ENCODE measurements at places on chromosomes 4 and X.

GRCh38 chr4:74654230-74654681 is 140.1 kb downstream of the BTC start:
- DNase-seq: no peak

DNA sequence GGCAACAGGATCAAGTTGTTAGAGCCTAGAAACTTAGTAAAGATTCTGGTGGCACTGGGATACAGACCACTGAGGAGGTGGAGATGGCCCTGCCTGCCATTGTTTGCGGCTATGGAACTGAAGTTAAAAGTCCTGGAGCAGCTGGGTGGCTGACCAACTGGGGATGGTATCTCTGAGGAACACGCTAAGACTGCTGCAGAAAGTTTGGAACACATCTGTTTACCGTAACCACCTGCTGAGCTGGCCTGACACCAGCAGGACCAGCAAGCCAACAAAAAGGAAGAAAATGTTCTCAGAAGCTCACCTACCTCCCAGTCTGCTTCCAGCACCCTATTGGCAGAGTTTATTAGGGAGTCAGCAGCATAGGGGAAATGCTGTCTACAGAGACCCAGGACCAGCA is 17.4 kb upstream of the PACRGL start:
- DNase-seq: no peak

DNA sequence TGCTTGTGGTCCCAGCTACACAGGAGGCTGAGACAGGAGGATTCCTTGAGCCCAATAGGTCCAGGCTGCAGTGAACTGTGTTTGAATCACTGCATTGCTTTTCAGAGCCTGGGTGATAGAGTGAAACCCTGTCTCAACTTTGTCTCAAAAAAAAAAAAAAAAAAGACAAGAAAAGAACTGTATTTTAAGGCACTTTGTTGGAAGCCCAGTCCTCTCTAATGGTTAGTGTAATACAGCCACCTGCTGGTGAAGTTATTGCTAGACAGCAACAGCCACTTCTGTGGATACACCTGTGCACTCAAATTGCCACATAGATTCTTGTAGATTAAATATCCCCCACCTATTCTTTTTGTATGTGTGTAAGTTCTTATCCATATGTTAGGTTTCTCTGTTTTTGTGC is 10.1 kb upstream of the FGG start:
- no peak for DNase-seq

DNA sequence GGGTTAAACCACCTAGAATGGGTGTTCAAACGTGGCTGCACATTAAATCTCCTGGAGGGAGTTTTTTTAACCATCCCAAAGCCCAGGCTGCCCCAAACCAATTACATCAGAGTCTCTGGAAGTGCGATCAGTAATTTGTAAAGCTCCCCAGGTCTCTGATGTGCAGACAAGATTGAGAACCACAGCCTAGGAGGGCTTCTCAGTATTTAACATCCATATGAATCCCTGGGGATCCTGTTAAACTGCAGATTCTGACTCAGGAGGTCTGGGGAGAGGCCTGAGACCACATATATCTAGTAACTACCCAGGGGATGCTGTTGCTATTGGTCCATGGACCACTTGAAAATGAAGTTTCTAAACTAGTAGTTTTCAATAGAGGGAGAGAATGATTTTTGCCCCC is 42.6 kb downstream of the SMPX start:
- no peak for DNase-seq

DNA sequence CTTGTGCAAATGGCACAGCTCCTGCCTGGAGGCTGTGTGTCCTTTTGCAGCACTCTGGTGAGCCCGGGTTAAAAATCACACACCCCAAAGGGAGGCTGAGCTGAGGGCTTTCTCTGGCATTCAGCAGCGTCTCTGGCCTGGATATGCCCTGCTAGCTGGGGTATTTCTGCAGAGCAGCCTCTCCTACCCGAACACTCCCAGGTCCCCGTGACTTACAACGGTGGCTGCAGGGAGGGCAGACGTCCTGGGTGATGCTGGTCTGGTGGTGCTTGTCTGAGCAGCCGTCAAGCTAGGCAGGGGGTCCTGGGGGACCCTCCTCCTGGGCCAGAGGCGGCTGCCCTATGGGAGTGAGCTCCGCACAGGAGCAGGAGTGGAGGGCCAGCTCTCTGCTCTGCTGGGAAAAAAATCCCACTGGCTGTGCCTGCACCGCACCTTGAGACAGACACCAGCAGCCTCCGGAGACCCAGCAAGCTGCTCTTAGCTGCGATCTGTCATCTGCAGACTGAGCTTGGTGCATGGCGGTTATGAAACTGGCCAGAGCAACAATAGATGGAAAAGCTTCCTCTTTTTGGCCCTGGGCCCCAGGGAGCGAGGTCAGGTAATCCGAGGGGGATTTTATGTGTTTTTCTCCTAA is 41.3 kb upstream of the ASMTL start:
- no peak for DNase-seq

DNA sequence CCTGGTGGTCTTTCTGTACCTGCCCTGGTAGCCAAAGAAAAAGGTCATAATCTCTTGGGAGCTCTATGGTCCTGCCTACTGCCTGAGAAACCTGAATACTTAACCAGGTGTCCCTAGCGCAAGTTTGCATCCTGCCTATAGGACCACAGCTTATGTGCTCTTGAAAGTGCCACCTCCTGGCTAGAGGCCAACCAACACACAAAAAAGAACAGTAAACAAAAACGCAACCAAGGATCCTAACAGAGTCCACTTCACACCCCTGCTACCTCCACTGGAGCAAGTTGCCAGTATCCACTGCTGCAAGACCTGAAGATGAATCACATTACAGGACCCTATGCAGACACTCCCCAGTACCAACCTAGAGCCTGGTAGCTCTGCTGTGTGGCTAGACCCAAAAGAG is 103.2 kb upstream of the PABPC5 start:
- no peak for DNase-seq

GRCh38 chr4:183823434-183823833 is 81.7 kb upstream of the STOX2 start:
- no peak for DNase-seq

GRCh38 chr4:121666091-121666679 is 30.6 kb downstream of the ANXA5 start:
- DNase-seq: no peak

GRCh38 chrX:116930311-116930710 is 467.5 kb upstream of the CT83 start:
- DNase-seq: no peak

DNA sequence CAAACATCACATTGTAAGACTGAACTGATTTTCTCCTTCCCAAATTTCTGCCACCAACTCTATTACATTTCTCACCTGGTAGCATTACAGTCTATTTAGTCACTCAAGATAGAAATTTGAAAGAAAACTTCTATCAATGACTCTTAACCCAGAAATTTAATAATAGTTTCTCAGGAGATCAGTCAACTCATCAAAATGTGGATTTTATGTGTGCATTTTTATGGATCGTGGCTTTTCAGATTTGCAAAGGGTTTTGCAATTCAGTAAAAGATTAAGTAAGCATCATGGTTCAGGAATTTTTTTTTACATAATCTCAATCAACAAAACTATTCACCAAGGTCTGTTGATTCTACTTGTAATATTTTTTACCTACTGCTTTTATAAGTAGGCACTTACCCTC is 111.1 kb downstream of the CFAP299 start:
- no peak for DNase-seq

DNA sequence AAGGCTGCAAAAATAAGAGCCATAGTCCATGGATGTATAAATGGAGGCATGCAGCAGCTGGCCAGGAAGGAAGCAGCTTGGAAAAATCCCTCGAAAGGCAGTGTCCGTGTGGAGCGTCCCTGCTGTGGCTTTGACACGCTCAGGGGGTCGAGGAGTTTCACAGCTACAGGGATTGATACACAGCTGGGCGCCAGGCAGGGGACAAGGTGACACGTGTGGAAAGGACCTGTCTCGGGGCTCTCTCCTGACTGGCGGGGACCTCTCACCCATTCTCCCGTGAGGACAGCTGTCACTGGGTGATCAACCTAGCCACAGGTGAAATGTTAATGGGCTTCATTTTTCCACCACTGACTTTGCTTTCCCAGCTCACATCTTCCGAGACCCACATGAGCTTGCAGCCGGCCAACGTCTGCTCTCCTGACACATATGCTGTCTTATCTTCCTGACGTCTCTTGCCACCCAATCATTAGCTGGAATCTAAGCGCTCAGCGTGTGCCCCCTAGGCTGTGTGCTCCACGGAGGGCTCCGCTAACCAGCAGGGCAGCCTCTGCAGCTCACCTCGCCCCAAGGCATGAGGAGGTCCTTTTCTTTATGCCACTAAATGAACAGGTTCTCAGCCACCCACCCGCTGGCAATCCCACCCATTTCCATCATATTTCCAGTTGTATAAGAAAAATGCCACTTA is 89.4 kb upstream of the AFAP1 start:
- no peak for DNase-seq

DNA sequence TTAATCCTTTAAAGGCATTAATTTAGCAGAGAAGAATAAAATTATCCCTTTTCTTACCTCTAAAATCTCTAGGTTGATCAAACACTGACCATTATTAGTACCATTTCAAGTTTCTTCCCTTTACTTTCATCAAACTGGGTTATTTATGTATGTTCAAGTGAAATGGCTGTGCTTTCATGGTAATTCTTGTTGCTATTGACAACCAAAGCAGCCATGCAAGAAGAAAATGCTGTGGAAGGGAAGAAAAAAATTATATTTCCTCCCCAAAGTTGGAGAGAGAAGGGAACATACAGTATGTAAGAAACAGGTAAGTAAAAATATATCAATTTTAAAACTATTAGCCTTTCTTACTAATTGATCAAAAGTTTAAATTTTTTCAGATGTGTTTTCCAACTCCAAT is 16.2 kb downstream of the NPNT start:
- no peak for DNase-seq

DNA sequence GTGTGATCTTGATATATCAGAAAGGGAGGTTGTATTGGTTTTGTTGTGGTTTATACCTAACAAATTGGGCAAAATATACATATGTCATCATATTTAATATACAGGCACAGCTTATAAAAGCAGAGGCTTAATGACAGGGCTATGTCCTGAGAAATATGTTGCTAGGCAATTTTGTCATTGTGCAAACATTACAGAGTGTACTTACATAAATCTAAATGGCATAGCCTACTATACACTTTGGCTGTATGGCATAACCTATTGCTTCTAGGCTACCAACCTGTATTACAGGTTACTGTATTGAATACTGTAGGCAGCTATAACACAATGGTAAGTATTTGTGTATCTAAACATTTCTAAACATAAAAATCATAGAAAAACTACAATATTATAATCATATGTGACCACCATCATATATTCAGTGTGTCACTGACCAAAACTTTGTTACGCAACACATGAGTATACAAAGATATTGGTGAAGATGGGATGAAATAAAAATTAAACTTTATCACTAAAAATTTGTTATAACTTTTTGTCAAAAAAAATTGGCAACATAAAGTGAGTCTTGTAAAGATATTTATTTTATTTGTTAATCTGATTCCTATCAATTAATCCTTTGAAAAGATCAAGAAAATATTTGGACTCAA is 414.0 kb upstream of the HS3ST1 start:
- no peak for DNase-seq

DNA sequence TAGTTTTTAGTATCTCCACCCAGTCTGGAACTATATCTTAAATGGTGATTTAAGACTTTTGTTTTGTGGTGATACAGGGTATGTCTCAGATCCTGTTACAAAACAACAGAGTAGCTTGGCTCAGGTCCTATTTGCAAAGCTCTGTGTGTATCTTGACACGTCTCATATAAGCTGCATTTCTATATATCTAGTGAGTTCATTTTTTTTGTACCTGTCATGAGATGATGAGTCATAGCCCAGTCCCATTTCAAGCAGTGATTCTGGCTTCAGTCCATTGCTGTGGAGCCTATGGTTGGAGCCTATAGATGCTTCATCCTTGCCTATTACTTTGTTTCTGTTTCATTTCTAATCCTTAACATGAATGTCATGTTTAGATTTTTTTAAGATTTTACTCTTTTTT is 23.0 kb downstream of the GRXCR1 start:
- DNase-seq: no peak

- no peak for DNase-seq
These were observed 18.6 kb upstream of the ADRA2C start for GRCh38 chr4:3747581-3747904.

DNA sequence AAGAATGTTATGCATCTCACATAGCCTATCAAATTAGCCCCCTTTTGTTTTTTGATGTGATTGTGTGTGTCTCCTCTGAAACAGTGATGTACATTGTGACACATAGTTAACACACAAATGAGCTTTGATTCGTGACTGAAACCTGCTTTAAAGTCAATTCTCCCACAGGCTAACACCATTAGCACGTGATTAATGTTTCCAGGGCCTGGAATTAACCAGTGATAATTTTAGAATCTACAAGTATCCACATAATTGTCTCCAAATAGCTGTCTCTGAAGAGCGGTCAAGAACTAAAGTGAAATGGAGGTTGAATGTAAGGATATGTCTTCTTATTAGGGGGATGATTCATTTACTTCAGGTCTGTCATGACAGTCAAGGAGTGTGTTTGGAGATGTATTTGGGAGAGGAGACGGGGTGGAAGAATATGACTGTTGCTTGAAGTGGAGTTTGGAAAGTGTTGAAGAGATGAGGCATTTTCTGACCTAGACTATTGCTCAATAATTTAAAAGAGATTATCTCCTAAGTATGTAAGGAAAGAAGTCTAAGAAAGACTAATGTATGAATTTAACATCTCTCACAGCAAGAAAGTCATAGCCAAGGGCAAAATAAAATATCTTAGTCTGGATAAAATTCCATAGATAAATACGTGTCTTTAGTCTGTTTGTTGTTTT is 13.7 kb upstream of the RASGEF1B start:
- DNase-seq: no peak

DNA sequence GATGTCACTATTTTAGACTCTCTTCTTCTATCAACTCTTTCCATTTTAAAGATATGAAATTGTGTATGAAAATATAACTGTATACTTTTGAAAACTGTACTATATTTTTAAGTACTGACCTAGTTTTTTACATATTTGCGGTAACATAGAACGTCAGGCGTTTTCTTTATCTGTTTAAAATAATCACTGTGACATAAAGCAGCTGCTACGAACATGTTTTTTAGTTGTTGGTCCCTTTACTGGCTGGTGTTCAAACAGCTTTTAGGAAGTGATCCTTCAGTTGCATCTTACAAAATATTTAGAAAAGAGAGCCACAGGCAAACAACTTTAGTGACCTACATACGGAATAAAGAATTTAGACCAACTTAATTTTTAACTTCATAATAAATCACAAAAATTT is 73.1 kb downstream of the METTL14 start:
- DNase-seq: no peak

GRCh38 chr4:108693819-108694218 is 43.4 kb downstream of the OSTC start:
- DNase-seq: no peak

- no peak for DNase-seq
These were observed 17.5 kb upstream of the RHOH start for GRCh38 chr4:40179360-40179759.

DNA sequence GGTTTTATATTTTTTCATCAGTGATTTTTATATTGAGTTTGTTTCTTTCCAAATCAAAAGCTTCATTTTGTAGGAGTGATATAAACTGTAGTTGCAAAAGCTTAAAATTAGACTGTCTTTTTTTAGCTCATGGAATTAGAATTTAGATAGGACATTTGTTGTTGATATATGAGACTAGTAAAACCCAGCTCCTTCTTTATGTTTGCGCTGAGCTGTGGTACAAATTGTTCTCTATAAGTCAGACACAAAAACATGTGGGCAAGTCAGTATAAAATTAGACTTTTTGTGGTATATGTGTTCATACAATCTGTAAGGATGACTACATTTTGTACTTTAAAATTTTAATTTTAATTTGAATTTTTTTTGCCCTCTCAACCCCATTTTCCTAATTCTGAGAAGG is 18.3 kb downstream of the FHIP1A start:
- no peak for DNase-seq

All from stimulated activated CD4-positive, alpha-beta T cell treated with anti-CD3 and anti-CD28 coated beads, Interleukin-1b, Interleukin-23, amount 100 ng/mL, for 1 hour (primary cell).